RKO (cell line): ENCODE measurements at places on chromosomes 16 and 17.

- DNase-seq: no peak
Measured at GRCh38 chr17:67830440-67830839, 5.1 kb downstream of the BPTF start.

- DNase-seq: peak; percentile 59
Measured at GRCh38 chr16:51762081-51762996, 611.3 kb upstream of the SALL1 start.

GRCh38 chr17:56995766-56996165 lies 17.8 kb downstream of the SCPEP1 start:
- DNase-seq: no peak

DNA sequence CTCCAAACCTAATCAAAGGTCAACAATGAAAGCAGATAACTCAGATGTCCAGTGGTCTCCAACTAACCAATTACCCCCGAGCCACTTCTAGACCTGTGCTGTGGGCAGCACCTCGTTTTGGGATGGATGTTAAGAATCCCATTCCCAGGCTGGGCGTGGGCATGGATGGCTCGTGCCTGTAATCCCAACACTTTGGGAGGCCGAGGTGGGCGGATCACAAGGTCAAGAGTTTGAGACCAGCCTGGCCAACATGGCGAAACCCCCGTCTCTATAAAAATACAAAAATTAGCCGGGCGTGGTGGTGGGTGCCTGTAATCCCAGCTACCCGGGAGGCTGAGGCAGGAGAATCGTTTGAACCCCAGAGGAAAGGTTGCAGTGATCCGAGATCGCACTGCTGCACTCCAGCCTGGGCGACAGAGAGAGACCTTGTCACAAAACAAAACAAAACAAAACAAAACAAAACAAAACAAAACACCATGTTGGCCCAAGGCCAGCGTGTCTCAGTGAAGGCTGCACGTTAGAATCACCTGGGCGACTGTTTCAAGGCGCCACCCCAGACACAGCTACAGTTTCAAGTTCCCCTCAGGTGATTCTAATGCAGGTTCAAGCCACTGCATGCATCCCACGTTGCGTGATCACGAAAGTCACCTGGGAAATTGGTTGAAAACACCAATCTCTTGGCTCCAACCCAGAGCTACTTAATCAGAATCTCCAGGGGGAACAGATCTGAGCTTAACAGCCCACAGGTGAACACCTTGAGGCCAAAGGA lies 21.3 kb downstream of the COX4I1 start:
- DNase-seq: no peak

GRCh38 chr17:8542599-8543502 lies 87.7 kb downstream of the MYH10 start:
- no peak for DNase-seq

- DNase-seq: no peak
Measured at GRCh38 chr17:80833952-80834892, 157.4 kb upstream of the CHMP6 start.

DNA sequence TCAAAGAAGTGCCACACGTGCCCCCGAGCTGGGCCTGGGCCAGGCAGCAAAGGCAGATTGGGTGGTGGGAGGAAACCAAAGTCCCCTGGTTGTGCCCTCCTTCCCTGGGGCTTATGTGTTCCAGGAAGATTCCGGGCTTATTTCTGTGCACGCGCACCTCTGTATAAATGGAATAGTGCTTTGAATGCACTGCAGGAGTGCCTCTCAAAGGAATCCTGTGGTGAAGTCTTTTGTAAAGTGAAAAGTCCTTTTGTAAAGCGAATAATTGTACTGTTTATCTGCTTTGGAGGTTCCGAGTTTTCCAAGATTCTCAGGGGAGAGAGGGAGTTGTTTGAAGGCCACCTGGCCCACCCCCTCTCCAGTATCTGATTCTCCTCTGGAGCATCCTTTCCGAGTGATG lies 26.8 kb downstream of the C17orf75 start:
- no peak for DNase-seq

DNA sequence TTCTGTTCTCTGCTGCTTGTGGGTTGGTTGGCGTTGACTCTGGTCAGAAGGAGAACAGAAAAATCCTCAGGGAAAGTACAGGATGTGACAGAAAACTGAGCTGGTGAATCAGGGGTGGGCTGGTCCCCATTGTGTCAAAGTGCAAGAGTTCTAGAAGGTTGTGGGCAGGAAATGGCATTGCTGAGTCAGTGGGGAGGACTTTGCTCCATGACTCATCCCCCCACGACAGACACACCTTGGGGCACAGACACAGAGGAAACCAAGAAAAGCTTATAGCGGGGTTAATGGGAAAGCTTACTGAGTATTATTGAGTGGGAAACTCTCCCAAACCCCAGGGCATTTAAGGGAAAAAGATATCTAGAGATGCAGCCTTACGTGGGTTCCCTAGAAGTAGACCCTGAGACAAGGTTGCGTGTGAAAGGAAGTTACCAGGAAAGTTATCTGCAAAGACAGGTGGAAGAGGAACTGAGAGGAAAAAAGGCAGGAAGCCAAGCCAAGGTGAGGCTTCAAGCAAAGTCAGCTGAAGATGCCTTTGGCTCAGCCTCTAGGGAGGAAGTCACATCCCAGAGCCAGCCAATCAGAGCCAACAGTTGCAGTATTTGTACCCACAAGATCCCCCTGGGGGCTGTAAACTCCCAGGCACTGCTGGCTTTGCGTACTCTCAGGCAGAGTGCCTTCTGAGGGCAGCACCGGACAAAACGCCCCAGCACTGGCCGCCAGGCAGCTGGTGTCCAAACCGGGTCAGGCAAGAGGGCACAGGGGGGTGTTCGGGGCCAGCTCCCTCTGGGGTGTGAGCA lies 86.4 kb downstream of the FOXL1 start:
- peak; percentile 89 for DNase-seq

DNA sequence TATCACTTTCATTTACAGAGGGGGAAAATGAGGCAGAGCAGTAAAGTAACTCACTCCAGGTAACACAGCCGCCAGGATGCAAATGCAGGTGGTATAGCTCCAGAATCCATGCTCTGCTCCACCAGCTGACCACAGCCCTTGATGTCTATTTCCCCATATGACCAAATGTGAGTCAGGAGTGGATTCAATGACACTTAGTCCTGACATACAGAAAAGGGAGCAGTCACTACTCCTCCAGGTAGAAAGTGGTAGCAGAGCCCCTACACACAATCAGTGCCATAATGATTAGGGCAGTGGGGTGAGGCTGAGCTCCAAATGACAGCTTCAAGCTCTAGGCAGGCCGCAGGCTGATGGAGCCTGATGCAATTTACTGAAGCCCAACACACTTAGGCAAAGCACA lies 43.3 kb upstream of the GFOD2 start:
- DNase-seq: no peak

- DNase-seq: no peak
Measured at GRCh38 chr17:9064311-9064834, 43.1 kb downstream of the NTN1 start.

GRCh38 chr16:87538594-87538993 lies 45.8 kb upstream of the ZCCHC14 start:
- no peak for DNase-seq

GRCh38 chr16:1156055-1156982 lies 3.4 kb downstream of the CACNA1H start:
- DNase-seq: no peak

GRCh38 chr16:17396762-17397498 lies 73.8 kb downstream of the XYLT1 start:
- no peak for DNase-seq

- no peak for DNase-seq
Measured at GRCh38 chr17:74840989-74841666, 18.6 kb downstream of the GRIN2C start.

DNA sequence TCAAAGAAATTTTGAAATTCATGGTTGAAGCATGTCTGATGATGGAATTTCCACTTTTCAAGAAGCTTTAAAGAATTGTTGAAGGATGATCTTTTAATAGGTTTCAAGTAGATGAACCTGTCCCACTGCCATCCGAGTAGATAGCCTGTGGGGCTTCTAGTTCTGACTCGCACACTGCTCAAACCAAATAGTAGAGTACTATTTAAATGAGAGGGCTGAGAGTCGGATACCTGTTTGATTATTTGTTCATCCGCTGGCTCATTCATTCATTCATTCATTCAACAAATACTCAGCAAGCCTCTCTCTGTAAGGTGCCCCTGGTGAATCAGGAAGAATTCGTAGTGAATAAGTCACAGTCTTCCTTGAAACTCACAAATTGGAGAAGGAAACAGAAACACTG lies 108.2 kb upstream of the IRX5 start:
- DNase-seq: no peak

GRCh38 chr16:13795131-13795530 lies 124.8 kb upstream of the ERCC4 start:
- no peak for DNase-seq
